Mammary epithelial cell (primary cell): ENCODE measurements at places on chromosomes 16 and 17. TPM values are rescaled to one million over a fixed set of nuclear protein-coding genes. Genes with fewer than 3 reads are reported as not detected.

Gene KCTD11
- 13.2 TPM for total RNA-seq

Gene HOXB8
- total RNA-seq, result not detected

Gene MFSD11
- total RNA-seq, result 38.5 TPM

Gene GPR179
- 0.11 TPM in 1 of 2 replicates, not detected in the other for total RNA-seq

Gene DHRS7C
- total RNA-seq, result not detected in 2 replicates

Gene FBXL16
- 0.33 TPM for total RNA-seq

Gene CCL2
- total RNA-seq, result not detected in 2 replicates

Gene OR1A1
- not detected for total RNA-seq

Gene MT3
- not detected in 2 replicates for total RNA-seq

Gene PRAC1
- not detected for total RNA-seq

DNA sequence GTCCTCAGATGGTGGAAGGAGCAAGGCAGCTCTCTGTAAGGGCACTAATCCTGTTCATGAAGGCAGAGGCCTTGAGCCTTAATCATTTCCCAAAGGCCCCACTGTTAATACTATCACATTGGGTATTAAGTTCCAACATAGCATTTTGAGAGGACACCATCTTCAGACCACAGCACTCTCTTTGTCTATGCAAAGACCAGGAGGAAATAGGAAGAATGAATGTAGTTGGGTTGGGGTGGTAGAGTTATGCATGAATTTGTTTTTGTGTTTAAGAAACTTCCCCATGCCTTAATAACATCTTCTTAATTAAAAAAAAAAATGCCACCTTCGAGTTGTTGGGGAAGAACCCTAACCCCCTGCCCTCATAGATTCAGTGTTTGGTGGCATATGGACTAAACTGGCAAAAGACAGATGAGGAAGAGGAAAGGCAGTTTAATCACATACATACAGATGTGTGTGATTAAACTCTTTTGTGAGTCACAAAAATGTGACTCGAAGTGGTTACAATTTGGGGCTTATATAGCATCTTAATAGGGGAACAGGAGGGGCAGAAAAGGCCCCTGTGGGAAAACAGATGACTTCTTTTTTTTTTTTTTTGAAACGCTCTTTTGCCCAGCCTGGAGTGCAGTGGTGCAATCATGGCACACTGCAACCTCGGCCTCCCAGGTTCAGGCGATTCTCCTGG lies 35.0 kb upstream of the SLC5A10 start:
- DNase-seq, result no peak

DNA sequence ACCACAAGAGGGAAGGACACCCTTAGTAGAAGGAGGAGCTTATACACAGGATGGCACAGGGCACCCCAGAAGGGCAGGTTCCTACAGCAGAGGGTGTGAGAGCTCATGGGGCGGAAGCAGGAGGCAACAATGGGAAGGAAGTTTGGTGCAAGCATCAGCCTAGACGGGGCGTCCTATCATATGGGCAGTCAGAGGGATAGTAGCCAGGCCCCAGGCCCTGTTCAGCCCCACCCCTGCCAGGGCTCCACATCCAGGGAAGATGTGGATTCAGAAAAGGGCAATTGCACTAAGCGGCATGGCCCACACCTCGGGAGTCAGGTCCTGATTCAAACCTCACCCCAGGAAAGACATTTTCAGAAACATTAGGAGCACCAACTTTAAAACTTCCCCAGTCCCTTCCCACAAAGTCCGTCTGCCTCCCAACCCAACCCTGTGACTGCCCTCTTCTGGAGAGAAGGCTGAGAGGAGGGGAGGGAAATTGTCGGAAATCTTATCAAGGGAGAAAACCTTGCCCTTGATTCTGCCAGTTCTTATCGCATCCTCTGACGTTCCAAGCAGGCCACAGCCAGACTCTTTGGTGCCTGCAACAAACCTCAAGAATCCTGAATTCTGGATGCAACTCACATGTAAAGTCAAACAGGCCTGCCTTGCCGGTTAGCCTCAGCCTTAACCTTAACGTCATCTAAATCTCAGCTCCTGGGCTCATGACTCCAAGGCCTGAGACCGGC lies 198.8 kb upstream of the CDH5 start:
- DNase-seq, result no peak

GRCh38 chr17:41347869-41348760 lies 2.5 kb downstream of the KRT33A start:
- peak; percentile 61 for DNase-seq

GRCh38 chr16:67277999-67278772 lies 1.1 kb upstream of the PLEKHG4 start:
- peak; percentile 51 for DNase-seq

GRCh38 chr16:19130852-19131824 lies 17.4 kb downstream of the ITPRIPL2 start:
- no peak for DNase-seq

DNA sequence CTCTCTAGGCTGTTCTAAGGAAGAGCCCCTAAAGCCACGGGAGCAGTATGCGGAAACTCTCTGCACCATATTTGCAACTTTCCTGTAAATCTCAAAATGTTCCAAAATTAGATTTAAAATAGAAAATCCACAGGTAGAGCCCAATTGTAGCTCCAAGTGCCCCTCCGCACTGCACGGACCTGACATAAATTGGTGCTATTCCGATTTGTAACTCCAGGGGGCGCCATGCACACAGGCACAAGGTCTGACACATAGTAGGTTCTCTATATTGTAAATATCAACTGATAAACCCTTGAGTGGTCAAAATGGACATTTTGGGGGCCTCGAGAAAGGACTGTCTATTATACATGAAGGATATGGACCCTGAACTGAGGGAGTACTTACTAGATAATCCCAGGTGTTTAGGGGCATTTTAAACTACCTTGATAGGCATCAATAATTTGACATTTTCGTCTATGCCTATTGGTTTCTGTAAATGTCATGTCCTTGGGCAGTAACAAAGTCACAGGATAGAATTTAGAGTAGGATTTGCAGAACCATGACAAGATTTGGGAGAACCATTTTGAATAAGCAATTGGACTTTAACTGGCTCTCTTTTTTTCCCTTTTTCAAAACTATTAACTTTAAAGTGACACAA lies 36.6 kb upstream of the TMEM132E start:
- DNase-seq, result no peak

DNA sequence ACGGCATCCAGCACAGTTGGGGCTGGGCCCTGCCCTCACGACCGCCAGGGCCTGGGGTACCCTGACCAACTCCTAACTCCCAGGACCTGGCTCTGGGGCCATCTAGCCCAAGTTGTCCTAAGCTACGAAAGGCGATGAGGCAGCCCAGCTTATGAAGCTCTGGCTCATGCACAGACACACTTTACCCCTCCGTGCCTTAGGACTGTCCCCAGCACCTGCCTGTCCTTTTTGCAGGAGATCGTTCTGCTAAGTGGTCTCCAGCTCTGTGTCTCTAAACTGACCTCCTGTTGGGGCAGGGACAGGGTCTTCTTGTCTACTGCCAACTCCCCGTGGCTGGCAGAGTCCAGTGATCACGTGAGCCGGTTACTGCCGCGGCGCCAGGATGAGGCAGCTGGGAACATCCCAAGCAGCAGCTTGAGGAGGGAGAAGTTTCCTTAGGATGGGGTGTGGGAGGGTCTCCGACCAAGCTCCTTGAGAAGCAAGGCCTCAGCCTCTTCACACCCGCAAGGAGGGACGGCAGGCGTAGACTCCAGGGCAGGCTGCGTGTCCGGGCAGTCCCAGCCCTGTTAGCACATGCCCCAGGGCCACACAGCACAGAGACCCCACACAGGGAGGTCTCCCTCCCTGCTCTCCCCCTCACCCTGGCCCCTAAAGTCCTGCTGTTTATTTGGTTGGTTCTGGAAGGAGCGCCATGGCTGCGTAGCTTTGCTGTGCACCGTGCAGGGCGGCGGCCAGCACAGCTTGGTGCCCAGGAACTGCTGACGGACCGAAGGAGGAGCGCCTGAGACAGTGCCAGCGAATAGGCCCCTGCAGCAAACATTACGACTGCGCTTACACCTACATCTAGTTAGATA lies 16.4 kb upstream of the METRNL start:
- no peak for DNase-seq

GRCh38 chr16:47565454-47565853 lies 104.3 kb downstream of the PHKB start:
- peak; percentile 58 for DNase-seq

- no peak for DNase-seq
Measured at GRCh38 chr16:1420111-1420539, 422 bp downstream of the UQCC4 start.

- DNase-seq, result no peak
Measured at GRCh38 chr16:75318737-75319136, 67.3 kb upstream of the BCAR1 start.

- DNase-seq, result no peak
Measured at GRCh38 chr16:35687071-35687470, 2227.7 kb downstream of the TP53TG3F start.

- peak; percentile 87 for DNase-seq
Measured at GRCh38 chr17:64256913-64257807, 5.9 kb downstream of the TEX2 start.

GRCh38 chr17:1931844-1932579 lies 93.1 kb downstream of the RTN4RL1 start:
- peak; percentile 8 for DNase-seq

- no peak for DNase-seq
Measured at GRCh38 chr16:75593308-75593707, 27.1 kb downstream of the GABARAPL2 start.

GRCh38 chr17:4163951-4164350 lies 21.0 kb downstream of the CYB5D2 start:
- DNase-seq, result no peak

DNA sequence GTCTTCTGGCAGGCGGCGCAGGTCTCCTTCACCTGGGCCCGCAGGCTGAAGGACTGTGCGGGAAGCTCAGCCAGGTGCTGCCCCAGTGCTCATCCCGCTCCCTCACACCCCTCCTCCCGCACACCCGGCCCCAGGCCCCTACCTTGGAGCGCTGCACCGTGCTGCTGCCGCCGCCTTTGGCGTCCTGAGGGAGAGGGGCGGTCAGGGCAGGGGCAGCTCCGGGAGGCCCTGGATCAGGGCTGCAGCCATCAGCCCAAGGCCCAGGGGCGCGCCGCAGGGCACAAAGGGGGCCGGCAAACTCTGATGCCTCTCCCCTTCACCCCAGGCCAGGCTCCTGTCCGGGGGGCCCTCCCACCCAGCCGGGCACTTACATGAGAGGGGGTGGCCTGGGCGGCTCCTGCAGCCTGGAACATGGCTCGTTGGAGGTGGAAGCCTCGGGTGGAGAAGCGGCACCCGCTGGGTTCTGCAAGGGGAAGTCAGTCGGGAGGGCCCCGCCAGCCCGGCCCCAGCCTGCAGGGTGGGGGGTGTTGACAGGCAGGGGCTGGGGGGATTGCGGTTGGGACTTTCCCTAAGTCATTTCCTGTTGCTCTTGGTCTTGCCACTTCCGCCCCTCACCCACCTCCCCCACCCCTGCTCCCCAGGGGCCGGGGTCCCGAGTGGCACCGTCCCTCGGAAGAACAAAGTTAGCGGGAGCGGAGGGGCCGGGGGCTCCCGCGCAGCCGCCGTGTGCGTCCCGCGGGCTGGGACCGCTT lies 863 bp downstream of the LIMD2 start:
- no peak for DNase-seq

DNA sequence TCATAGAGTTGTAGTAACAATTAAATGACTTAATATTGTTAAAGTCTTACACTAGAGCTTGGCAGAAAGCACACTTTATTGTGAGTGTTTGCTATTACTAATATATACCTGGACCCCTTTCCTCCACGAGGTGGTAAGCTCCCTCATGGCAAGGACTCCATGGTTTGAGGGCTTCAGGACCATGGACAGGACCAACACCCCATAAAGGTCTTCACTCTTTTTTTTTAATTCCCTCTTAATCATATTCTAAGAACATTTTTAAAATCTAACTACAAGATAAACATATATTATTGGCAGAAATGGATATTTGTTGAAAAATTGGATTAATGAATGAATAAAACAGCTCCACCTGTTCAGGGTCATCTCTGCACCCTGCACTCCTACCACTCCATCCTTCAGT lies 154.5 kb downstream of the CBLN1 start:
- no peak for DNase-seq

DNA sequence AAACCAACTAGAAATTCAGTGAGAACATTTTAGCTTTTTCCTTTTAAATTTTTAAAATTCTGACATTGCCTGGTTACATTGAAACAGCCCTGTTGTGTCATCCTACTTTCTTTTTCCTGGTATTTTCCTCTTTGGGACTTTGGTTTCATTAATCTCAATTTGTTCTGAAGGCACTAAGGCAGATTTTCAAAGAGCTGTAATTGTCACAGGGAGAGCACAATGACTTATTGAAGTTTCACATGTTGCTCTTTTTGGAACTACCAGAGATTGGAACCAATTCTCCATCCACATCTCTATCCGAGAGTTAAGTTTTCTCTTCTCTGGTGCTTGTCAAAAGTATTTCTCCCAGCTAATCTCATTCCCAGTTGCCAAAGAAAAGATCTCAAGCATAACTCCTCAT lies 144.7 kb upstream of the TBX2 start:
- DNase-seq, result no peak

DNA sequence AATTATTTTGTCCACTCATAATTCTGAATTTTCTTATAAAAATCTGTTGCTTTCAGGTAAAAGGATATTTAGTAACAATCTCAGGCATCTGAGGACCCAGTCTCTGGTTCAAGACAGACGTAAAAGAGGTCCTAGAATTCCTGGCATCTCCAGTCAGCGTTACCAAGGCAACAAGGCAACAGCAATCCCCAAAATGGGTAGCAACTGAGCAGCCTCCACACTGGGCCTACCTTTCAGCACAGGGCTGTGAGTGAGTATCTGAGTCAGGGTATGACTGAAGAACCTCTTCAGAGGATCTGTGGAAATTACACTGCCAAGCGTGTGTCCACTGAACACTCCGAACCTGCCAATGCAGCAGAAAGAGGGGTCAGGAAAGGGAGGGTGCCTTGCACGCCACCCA lies 20.8 kb downstream of the FANCA start:
- DNase-seq, result no peak

GRCh38 chr17:77180503-77181357 lies 40.0 kb downstream of the SEC14L1 start:
- no peak for DNase-seq

DNA sequence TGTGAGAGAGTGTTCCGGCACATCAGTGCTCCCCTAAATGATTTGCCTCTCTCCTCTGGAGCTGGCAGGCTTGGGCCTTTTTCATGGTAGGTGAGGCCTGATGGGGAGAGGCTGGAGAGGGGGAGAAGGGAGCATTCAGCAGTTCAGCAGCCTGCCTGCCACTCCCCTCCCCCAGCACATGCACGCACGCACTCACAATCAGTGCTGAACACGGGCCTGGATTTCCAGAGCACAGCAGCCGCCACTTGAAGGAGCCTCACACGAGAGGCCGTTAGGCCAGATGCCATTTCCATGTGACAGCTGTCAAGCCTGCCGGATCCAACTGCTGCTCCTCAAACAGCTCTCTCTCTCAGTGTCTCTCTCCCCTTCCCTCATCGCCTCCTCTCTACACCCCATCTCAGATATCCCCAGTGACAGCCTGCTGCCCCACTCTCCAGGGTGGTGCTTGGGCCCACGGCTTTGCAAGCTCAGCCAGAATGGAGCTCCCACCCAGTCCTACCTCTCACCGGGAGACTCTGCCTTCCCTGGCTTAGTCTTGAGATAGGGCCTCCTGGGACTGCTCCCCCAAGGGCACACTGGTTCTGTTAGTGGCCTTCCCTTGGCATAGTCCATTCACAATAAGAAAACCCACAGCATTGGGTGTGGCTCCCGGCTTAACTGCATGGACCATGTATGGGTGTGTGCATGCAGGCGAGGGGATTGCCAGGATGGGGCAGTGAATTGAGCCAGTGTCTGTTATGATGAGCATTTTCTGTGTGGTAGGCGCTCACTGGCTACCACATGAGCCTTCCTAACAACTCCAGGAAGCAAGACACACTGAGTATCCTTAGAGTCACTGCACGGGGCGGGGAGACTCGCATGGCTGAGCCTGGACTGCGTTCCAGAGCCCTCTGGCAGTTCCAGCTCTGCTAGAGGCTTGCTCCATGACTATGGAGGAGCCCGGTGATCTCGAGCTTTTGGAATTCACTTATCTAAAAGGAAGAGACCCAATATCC lies 226.2 kb downstream of the CCDC182 start:
- DNase-seq, result peak; percentile 17
